ENCODE measurements at places on chromosomes 13 and 19.

GRCh38 chr13:46297361-46297811 lies 85.7 kb downstream of the LRRC63 start:
- DNase-seq, result no peak

DNA sequence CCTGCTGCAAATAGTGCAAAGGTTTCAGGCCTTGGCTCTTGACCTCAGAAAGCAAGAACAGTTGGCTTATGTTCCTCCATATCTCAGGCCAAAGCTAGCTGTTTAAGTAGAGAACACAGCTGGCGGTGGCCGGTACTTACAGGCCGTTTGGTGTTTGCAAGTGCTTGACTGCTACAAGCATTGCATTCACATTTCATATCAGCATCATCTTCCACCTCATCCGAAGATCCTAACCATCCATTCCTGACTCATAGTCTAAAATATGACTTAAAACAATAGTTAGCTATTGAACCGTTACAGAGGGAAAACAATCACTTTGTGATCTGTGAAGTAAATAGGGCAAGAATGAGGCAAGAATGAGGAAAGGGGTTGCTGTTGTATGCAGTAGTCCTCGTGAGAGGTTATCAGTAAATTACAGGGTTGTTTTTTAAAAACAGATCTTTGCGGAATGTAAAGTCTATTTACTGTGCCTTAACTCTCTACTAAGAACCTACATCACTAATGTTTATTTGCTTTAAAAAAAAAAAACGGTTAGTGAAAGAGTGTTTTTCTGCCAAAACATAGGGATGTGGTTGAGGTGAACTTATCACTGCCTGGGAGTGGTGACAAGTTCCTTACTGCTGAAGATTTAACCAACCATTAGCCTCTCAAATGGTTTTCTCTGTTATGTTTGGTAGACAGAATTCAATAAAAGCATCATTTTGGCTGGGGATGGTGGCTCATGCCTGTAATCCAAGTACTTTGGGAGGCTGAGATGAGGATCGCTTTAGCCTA lies 21.6 kb upstream of the WDR88 start:
- DNase-seq, result no peak

GRCh38 chr19:49678985-49679770 lies 2.1 kb downstream of the PRMT1 start:
- DNase-seq, result no peak

GRCh38 chr13:112981451-112981850 lies 12.4 kb downstream of the MCF2L start:
- no peak for DNase-seq

- DNase-seq, result no peak
These were observed 121.2 kb downstream of the STARD13 start for GRCh38 chr13:33164331-33164730.
